ENCODE measurements at places on chromosomes 7 and 10.

DNA sequence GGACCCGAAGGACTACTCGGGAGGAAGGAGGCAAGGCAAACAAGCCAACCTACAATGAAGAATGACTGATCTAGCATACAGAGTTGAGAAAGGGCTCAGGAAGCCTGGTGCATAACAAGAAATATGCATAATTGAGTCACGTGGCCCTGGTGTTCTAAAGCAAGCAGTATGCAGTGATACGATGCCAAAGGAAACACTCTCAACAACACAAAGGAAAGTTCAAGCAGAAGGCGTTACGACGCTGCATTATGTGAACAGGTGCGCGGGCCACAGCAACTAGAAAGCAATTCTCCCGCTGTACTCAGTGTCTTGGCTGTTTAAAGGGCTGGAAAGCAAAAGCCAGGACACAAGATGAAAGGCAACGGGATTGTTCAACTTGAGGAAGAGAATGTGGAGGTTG is 100.8 kb downstream of the PRTFDC1 start:
- DNase-seq, result no peak

GRCh38 chr10:123772645-123773508 is 106.7 kb downstream of the GPR26 start:
- DNase-seq, result no peak

- no peak for DNase-seq
These were observed 70.8 kb downstream of the ASB13 start for GRCh38 chr10:5595591-5595990.

DNA sequence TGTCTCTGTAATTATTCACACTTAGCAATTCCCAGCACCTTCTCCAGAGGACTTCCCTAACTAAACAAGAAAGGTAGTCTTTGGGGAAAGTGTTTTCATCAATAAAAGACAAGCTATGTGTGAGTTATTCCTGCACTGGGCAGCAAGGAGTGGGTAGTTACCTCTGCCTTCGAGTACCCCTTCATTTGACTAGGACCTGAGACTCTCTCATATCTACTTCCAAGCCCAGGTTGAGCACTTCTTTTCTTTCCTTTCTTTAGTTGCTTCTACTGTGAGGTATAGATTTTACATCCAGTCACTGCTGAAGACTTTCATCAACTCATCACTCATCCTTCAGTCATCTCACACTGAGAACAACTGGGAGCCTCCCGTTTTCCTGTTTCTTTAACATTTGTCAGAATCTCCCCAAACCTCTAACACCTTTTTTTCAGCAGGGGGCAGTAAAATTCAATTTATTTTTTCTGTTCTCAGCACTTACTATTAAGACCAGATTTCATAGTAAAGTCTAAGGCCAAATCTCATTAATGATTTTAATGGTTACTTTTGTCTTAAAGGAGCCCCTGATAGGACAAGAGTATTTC is 80.1 kb upstream of the PRSS1 start:
- DNase-seq, result no peak

DNA sequence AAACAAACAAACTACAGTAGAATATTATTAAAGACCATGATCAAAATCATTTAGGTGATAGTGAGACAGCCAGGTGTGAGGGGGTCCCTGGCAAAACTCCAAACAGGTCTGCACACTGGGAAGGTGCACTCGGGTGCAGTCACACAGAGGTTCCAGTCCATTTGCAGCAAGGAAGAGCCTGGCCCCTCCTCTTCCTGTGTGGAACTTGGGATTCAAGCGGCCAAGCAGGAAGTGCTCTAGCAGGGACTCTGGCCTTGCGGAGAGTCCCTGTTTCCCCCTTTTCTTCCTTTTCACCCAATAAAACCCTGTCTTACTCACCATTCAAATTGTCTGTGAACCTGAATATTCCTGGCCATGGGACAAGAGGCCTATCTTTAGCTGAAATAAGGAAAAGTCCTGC is 181.8 kb downstream of the LRRTM3 start:
- DNase-seq, result no peak

DNA sequence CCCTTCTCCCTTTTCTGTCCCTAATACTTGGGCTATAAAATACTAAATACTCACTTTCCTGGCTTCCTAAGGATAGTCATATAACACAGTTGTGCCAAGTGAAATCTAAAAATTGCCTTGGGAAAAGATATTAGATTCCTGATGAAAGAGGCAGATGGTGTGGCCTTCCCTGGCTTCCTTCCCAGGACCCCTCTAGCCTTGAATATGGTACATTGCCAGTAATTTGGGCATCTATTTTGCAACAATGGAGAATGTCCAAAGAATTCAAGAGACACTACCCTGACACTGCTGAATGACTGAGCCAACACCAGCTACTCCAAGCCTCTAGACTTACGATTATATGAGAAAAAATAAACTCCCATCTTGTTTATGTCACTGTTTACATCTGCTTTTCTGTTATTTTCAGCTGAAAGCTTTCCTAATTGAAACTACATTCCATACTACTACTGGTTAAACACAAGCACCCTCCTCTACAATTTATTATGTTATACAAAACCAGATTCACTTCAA is 17.9 kb downstream of the COPG2 start:
- no peak for DNase-seq

GRCh38 chr7:1395211-1396070 is 63.8 kb downstream of the MICALL2 start:
- DNase-seq, result no peak

DNA sequence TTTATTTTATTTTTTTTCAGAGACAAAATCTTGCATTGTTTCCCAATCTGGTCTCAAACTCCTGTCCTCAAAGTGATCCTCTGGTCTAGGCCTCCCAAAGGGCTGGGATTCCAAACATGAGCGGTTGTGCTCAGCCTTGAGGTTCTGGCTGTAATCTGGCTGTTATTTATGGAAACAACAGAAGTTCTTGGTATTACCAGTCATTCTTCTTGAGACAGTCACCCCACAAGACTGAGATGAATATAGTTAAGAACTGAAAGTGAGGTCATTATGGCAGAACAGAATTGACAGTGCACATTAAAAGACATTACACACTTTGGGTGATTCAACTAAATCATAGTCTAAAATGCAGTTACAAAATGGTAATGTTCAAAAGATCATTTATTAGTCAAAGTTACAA is 719.5 kb downstream of the ZWINT start:
- no peak for DNase-seq

DNA sequence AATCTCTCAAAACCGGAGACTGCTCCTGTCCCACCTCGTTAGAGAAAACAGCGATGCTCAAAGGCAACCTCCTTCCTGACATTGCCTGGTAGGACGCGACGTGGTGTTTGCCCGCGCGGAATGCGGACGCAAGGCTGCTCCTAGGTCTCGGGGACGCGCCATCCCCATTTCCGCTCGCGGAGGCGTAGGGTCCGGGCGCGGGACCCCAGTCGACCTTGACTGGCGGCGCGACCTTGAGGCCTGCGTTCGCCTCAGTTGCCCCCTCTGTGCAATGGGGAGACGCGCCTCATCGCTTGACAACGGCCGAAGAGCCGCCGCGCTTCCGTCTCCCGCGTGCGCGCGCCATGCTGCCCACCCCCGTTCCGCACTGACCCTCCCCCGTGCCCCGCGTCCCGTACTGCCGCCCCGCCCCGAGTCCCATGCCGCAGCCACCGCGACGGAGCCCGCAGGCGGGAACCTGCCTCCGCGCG is 412 bp upstream of the PPIA start:
- DNase-seq, result no peak

DNA sequence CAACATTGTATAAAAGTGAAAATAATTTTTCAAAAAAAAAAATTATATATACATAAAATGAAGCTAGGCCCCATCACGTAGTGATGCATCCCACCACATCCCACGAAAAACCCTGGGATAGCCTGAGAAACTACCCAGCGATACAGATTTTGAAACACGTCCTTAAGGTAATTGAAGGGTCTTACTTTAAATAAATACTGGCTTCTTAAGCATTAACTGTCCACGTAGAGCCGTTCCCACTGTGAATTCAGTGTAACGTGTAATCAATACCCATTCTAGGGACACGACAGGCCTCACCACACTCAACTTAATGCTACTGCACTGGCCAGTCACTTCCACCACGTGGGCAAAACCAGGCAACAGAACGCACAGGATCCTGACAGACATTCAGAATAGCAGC is 4.0 kb downstream of the ANKRD61 start:
- no peak for DNase-seq

DNA sequence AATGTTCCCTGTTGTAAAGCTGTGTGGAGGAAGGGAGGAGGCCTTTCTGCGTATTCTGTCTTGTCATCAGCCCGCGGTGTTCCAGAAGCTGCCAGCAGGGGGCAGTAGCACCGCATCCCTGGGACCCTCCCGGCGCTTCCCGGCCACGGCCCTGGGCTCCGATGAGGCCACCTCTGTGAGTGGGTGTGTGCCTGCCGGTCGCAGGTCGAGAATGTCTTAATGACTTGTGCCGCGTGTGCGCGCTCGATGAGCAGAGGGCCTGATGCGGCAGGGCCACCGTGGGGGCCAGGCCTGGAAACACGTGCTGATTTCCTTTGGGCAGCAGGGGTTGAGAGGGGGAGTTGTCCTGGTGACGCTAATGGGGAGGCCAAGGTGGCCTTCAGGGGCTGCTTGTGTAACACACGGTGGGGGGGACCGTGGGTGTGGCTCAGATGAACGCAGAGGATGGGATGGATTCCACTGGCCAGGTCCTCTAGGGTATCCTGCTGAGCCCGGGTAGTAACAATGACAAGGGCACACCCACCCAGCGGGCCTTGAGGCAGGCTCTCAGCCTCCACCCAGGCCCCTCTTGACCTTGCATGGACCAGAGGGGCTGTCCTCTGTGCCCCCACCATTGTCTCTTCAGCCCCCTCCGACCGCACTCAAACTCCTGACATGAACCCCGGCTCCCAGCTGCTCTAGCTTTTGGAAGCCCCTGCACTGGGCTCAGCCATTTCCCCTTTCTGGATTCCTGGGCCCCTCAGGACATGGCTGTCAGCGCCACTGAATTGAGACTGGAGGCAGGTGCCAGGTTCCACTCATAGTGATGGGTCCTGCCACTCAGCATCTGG is 135.9 kb upstream of the PODXL start:
- peak; percentile 68 for DNase-seq

GRCh38 chr7:24834128-24834798 is 77.0 kb upstream of the GSDME start:
- DNase-seq, result no peak

DNA sequence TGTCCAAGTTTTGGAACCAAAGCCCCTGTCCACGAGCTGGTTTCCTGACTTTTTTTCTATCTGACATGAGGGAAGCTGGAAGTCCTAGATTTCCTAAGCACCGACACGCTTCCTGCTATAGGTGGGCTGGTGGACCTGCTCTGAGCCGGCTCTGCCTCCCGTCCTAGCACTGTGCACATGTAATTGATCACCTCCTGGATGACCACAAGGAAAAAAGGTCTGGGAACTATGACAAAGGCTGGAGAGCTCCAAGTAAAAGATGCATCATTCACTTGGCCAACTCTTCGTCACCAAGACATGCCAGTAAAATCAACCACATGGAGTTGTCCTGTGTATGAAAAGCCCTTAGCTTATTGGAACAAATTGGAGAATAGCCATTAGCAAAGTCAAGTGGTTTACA is 104.8 kb downstream of the ITIH5 start:
- DNase-seq, result no peak

- DNase-seq, result no peak
These were observed 98.4 kb upstream of the FRMD4A start for GRCh38 chr10:14429043-14429700.

GRCh38 chr10:99915414-99915813 is 94.3 kb downstream of the DNMBP start:
- DNase-seq, result no peak

- DNase-seq, result no peak
These were observed 61.0 kb downstream of the NRP1 start for GRCh38 chr10:33273295-33274002.
